ENCODE measurements at places on chromosomes 6 and 20. TPM values are rescaled to one million over a fixed set of nuclear protein-coding genes. Genes with fewer than 3 reads are reported as not detected.

Gene OGFRL1
- 56.0 TPM for total RNA-seq

- DNase-seq, result no peak
These were observed 179.6 kb downstream of the SMOC2 start for GRCh38 chr6:168620578-168620977.

DNA sequence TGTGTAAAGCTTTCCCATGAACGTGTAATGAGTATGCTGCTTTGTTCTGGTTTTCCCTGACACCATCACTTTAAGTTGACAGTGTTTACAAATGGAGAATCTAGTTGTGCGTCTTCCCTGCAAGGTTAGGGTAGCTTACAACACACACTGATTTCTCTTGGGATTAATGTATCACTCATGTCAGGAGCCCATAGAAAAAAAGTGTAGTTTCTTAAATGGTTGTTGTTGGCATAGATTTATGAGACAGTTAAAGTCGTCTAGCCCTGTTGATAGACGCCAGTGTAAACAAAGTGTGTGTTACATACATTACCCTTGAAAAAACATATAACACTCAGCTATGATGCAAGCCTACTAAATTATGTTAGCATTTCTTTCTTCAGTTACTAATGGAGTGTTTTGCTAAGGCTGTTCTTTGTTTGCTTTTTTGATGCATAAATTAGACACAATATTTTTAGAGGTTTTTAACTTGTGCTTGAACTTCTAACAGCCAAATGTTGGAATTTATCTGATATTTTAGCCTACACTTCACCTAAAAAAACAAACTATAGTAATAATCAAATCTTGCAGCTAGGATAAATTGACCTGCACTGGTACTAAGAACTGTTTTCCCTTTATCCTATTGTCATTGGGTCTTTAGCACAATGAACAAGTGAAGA lies 88.6 kb downstream of the RNF217 start:
- DNase-seq, result no peak

DNA sequence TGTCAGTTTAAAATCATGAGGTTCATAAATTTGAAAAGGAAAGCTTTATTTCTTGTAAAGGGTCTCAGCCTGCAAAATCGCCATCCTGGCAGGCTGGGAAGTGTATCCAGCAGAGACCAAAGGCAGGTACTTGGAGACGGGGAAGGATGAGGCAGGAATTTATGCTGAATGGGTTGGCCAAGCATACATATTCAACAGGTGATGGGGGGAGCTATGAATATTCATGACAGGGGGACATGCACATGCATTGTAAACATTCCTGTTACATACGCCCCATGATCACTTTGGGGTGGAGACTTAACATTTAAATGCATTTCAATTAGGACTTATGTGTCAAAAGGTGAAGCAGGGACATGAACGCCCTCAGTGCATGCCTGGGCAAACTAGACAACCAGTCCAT lies 9.8 kb upstream of the SLC22A1 start:
- no peak for DNase-seq

DNA sequence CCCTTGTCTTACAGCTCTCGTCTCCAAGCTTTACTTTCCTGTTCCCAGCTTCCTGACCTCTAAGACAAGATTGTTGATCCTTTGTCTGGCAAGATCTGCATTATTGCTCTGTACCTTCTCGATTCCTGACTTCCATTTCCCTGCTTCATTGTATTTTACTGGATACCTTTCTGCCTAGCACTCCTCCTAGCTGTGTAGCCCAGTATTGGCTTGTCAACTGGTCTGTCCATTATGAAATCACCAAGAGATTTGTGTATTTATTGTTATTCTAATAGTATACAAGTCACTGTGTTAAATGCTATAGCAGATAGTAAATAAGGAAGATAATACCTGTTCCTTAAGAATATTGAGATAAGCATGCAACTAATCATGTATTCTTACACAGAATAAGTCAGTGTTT lies 305.4 kb downstream of the CDKAL1 start:
- DNase-seq, result no peak

DNA sequence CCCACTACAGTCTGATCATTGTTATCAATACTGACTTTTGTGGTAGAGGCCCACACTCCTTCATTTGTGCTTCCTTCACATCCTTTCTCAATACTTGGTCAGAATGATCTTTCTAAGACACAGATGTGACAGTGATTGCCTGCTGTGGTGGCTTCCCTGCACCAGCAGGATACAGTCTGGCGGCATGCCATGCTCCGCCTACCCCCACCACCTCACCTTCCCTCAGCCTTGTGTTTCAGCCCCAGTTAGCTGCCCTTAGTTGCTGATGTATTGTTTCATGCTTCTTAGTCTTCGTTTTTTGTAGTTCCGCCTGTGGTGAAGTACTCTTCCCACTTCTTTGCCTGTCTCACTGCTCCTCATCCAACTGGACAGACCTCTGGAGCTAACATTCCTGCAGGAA lies 10.9 kb downstream of the LRRC1 start:
- DNase-seq, result no peak

DNA sequence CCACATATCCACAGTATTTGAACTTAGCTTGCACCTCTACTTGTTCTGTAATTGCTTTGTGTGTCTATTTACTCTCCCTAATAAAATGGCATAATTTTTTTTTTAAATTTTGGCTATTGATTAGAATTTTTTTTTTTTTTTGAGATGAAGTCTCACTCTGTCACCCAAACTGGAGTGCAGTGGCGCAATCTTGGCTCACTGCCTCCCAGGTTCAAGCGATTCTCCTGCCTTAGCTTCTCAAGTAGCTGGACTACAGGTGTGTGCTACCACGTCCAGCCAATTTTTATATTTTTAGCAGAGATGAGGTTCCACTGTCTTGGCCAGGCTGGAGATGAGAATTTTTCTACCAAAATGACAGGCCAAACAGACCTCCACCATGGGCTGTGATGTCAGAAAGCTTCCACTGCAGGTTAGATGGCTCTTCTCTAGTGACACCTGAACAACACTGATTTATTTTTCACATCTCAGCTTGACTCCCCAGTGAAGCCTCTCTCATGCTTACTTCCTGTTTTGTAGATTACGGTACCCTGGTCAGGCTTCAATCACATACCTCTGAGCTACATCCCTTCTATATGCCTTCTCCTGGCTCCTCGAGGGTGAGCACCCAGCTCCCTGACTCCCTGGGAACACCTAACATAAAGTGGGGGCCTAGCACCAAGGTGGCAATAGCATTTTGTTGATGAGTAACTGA lies 112.8 kb downstream of the ARHGAP18 start:
- no peak for DNase-seq

GRCh38 chr20:47792021-47792618 lies 6.8 kb upstream of the SULF2 start:
- peak; percentile 83 for DNase-seq

Gene CDH22
- total RNA-seq, result 0.66 TPM

GRCh38 chr6:168956141-168956838 lies 297.4 kb downstream of the THBS2 start:
- no peak for DNase-seq

DNA sequence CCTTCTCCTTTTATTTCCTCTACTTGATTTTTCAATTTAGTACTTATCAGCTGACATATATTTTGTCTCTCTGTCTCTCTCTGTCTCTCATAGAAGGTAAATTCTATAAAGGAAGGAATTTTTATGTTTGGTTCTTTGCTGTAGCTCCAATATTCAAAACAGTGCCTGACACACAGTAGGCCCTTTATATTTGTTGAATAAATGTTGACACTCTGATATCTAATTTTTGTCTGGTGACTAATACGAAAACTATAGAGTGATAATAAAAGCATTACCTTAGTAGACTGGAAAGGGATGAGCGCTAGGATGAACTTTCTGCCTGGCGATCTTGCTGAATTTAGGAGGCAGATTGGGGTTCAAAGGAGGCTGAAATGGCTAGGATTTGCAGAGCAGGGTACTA lies 42.8 kb downstream of the PTPN1 start:
- no peak for DNase-seq

GRCh38 chr6:322940-323729 lies 30.8 kb downstream of the DUSP22 start:
- DNase-seq, result no peak

GRCh38 chr20:59151820-59152219 lies 11.8 kb upstream of the ZNF831 start:
- DNase-seq, result no peak

Gene BFSP1
- total RNA-seq, result 1.6 TPM

DNA sequence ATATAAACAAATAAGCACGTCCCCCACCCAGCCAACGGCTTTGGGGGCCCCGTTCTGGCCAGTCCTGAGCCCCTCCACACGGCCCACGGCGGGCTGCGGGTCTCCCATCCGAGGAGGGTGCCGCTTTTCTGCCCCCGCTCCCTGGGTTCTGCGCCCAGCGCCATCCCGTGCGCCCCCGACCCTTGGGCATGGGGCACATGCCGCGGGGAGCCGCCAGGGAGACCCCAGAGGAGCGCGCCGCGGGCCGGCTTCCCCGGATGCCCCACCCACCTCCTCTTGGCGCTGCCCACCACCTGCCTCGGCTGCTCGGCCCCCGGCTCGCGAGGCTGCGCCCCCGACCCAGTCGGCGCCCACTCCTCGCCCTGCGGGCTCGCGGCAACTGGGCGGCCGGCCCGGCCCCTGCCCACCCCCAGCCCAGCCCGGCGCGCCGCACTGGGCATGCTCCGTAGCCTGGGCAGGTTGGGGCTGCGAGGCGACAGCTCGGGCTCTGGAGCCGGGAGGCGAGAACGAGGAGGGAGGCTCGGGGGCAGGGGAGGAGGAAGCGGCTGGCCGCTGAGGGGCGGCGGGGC lies 570 bp upstream of the PLCB4 start:
- DNase-seq, result no peak

Gene BCAS4
- total RNA-seq, result 10.5 TPM

DNA sequence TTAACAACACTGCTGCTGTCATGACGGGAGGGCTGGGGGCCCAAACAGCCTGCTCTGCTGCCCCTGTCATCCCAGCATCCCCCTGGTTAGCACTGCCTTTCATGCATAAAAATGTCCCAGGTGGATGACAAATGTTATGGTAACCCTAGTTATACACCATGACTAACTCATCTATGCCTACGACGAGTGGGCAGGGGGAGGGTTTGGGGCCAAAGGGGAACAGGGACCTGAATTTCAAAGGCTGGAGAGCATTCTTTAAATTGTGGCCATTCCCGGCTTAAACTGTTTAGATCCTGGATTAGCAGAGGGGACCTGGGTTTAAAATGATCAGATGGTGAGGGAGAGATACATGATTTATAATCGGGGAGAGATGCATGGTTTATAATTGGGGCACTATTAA lies 24.4 kb downstream of the GNAS-AS1 start:
- DNase-seq, result no peak

DNA sequence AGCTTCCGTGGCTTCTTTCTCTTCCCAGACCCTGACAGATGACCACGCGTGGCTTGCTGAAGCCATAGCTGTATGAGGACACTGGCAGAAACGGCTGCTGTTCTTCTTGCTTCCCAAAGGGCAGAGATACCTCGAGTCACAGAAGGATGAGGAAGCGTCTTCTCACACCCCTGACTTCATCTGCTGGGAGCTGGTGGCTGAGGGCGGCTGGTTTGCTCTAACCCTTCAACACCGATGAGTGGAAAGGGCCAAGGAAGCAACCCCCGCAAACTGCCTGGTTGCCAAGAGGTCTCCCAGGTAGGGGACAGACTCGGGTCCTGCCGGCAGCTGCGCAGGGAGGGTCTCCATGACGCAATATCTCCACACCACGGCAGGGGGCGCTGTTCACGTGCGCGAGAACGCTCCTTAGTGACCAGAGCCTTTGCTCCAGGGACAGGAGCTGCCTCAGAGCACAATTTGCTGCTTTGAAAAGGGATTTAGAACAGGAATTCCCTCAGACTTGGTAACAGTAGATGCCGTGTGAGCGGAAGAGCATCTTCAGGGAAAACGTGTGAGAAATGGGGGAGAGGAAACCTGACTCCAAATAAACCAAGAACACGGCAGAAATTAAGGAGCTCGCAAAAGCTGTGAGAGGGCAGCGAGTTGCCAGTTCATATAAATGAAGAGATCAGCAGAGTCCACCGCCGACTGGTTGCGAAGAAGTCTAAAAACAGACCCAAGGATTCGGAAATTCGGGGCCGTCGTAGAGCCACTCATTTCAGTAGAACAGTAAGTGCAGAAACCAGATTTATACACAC lies 80.2 kb downstream of the ERMARD start:
- DNase-seq, result peak; percentile 73

- no peak for DNase-seq
These were observed 258.3 kb upstream of the TCF21 start for GRCh38 chr6:133630651-133631050.

Gene AHCY
- 105 TPM for total RNA-seq

Data from breast epithelium (tissue), 4 donors.